Right atrium auricular region (tissue), 2 donors: ENCODE measurements at places on chromosomes 16 and 17.

DNA sequence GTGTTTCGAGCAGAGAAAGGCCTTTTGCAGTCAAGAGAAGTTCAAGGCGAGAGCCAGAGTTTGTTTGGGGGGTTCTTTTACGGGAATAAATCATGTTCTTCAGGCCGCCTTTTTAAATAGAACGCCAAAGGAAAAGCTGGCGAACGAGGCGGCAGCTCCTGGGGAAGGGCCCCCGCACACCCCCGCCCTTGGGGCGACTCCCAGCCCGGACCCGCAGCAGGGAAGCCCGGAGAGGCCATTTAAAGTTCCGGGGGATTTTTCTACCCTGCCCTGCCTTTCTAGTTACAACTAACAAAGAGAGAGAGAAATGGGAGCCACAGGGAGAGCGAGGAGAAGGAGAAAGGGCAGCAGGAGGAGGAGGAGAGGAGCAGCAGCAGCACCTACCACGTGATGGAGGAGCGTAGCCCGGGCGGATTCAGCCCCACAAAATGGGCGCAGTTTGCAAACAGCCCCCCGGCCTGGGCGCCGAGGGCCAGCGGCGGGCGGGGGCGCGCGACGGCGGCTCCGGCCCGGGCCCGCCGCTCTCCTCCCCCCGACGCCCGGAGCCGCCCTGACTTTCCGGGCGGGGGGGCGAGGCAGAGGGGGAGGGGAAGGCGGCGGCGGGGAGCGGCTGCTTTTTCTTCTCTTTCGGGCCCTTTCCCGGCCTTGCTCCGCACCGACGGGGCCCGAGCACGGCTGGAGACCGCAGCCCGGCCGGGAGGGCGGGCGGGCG, 634 bp downstream of the KANSL1 start:
- DNase-seq = peak; percentile 70

GRCh38 chr16:86050591-86051367, 151.8 kb downstream of the IRF8 start:
- DNase-seq = no peak

DNA sequence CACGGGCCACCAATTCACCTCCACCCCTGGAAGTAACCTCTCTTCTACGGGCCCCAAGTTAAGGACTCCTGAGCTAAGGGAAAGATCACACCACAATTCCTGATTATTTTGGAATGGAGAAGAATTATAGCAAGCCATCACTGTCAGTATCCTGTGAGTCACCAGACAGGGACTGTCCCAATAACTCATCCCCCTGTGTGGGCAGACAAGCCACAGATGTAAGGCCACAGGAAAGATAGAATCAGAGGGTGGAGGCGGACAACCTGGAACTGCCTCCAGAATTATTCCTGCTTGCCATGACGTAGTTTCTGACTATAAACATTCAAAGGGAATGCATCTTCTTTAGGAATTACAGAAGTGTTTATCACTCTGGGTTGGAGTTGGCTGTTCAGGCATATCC, 5.8 kb upstream of the MYO1D start:
- no peak for DNase-seq

DNA sequence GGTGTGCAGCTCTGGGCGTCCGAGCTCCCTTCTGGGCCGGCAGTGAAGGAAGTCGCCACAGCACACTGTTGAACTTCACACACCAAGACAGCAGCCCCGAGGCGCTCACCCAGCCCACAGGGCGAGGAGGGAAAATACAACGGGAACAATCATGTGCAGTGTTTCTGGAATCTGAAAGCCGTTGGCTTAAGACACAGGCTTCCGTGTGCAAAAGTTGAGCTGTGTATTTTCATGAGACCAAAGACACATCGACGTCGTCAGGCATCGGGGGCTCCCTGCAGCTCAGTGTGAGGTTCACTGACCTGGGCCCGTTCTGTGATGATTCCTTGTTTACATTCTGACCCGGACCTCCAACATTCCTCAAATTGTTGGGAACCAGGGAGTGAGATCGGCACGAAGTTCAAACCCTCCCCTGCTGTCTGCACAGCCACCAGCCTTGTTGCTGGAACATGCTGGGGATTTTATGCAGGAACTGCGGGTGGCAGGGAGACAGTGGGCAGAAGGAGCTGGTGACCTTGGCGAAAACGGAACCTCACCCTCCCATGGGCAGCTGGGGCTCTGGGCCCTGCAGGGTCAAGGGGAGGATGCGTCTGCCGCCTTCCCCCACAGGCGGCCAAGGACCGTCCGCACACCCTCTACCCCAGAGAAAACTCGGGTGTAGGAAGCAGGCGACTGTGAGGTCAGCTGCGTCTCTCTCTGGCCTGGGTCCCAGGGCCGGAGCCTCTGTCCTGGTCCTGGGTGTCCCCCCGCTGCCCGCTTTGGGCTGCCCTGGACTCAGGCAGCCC, 72.2 kb downstream of the METRNL start:
- peak; percentile 58 for DNase-seq

- DNase-seq = no peak
Measured at GRCh38 chr16:77002644-77003043, 188.3 kb upstream of the MON1B start.
